Mesendoderm (in vitro differentiated cells): ENCODE measurements at places on chromosomes 1 and 21.

- H3K27me3 ChIP-seq = no peaks in the 10 kb centered on the region
- no peaks in the 10 kb centered on the region for H3K36me3 ChIP-seq
- no peak overlapping the region for H3K4me3 ChIP-seq
- H3K4me1 ChIP-seq = no peaks in the 10 kb centered on the region
- no peak overlapping the region for H3K27ac ChIP-seq
- DNase-seq = no peak
Measured at GRCh38 chr21:32203877-32204480, 74.9 kb downstream of the MIS18A start.

DNA sequence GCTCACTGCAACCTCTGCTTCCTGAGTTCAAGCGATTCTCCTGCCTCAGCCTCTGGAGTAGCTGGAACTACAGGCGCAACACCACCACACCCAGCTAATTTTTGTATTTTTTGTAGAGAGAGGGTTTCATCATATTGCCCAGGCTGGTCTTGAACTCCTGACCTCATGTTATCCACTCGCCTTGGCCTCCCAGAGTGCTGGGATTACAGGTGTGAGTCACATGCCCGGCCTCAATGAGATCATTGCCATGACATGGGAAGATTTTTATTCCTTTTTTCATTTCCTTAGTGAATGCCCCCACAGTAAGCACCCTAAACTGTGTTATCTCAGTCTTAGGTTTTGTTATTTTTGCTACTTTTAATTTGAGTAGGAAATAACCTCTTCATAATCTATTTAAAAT, 977.9 kb downstream of the BRINP3 start:
- H3K27me3 ChIP-seq = no peaks in the 10 kb centered on the region
- no peaks in the 10 kb centered on the region for H3K36me3 ChIP-seq
- peak; percentile 1 for DNase-seq
- no peaks in the 10 kb centered on the region for H3K4me1 ChIP-seq

DNA sequence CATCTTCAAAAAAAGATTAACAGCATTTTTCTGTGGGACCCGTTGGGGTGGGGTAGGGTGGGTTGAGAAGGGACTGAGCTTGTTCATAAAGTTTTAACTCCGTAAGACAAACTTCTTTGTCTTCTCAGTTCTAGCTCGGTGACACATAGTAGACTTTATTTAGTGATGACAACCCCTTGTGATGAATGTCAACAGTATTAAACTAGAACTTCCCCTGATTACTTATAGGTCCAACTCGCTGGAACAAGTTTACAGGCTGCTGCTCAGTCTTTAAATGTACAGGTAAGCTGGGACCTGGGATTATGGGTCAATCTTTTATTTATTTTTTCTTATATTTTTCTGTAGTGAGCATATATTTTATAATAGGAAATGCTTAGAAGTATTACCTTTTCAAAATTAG, 148.4 kb downstream of the CD247 start:
- H3K27ac ChIP-seq = no peak overlapping the region
- no peaks in the 10 kb centered on the region for H3K36me3 ChIP-seq
- no peak for DNase-seq
- no peaks in the 10 kb centered on the region for H3K27me3 ChIP-seq

- peak; percentile 51 for DNase-seq
- H3K4me3 ChIP-seq = no peak overlapping the region
- no peaks in the 10 kb centered on the region for H3K4me1 ChIP-seq
- H3K27me3 ChIP-seq = no peaks in the 10 kb centered on the region
- no peaks in the 10 kb centered on the region for H3K36me3 ChIP-seq
Measured at GRCh38 chr21:36676039-36676950, 22.6 kb upstream of the SIM2 start.

- H3K36me3 ChIP-seq = no peaks in the 10 kb centered on the region
- no peak overlapping the region for H3K27ac ChIP-seq
- no peak overlapping the region for H3K4me3 ChIP-seq
- no peaks in the 10 kb centered on the region for H3K27me3 ChIP-seq
Measured at GRCh38 chr1:178518894-178519293, 6.0 kb downstream of the TEX35 start.

GRCh38 chr1:76572229-76572628, 295.1 kb upstream of the ST6GALNAC5 start:
- no peak overlapping the region for H3K4me3 ChIP-seq
- H3K27me3 ChIP-seq = no peaks in the 10 kb centered on the region
- H3K4me1 ChIP-seq = no peaks in the 10 kb centered on the region
- DNase-seq = no peak
- no peak overlapping the region for H3K27ac ChIP-seq

DNA sequence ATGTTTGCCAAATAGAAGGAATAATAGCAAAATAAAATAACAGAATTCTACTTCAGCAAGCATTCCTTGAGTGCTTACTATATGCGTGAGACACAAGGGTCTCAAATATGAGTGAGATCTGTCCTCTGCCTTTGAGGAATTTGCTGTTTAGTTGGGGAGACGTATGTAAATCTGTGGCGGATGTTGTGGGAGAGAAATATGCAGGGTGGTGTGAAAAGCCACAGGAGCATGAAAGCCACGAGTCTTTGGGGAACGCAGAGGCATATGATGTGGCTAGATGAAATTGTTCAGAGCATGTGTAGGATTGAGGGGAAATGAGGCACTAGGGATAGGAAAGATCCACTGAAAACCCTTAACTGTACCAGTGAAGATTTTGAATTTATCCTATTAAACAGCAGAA, 244.4 kb downstream of the PBX1 start:
- H3K4me3 ChIP-seq = no peak overlapping the region
- H3K27me3 ChIP-seq = no peaks in the 10 kb centered on the region
- H3K36me3 ChIP-seq = no peaks in the 10 kb centered on the region
- H3K4me1 ChIP-seq = peaks cover 2% of the 10 kb centered on the region
- no peak overlapping the region for H3K27ac ChIP-seq
- peak; percentile 49 for DNase-seq

DNA sequence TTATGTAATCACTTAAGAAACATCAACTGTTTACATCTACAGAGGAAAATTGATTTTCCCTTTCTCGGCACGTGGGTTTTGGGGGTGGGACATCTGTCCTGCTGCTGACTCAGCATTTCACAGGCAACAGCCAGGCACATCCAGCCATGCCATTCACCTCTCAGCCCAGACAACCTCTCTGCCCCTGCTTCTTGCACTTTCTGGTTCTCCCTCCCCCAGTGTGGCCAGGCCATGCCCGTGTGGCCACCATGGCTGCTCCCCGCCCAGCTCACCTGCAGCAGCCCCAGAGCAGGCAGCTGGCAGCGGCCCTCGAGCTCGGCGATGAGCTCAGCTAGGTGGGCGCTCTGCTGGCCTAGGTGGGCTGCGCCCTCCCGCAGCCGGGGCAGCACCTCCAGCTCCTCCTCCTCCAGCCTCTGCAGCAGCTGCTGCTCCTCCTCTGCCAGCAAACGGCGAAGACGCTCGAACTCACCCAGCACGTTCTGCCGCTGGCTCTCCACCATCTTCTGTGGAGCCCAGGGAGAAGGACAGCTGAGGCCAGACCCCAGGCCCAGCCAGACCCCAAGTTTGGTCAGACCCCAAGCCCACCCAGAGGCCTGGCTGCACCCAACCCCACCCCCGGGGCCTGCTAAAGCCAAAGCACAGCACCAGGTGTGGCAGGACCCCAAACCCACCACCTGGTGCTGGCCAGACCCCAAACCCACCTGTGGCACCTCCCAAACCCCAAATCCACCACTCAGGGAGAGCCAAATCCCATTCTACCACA, 5.8 kb downstream of the TRIM11 start:
- H3K27me3 ChIP-seq = no peaks in the 10 kb centered on the region
- H3K36me3 ChIP-seq = peaks cover 9% of the 10 kb centered on the region
- H3K27ac ChIP-seq = no peak overlapping the region
- H3K4me3 ChIP-seq = no peak overlapping the region

- H3K4me3 ChIP-seq = no peak overlapping the region
- no peaks in the 10 kb centered on the region for H3K4me1 ChIP-seq
- DNase-seq = peak; percentile 100
- H3K36me3 ChIP-seq = no peaks in the 10 kb centered on the region
- no peaks in the 10 kb centered on the region for H3K27me3 ChIP-seq
Measured at GRCh38 chr1:148263128-148263905, 111.2 kb upstream of the NBPF11 start.

DNA sequence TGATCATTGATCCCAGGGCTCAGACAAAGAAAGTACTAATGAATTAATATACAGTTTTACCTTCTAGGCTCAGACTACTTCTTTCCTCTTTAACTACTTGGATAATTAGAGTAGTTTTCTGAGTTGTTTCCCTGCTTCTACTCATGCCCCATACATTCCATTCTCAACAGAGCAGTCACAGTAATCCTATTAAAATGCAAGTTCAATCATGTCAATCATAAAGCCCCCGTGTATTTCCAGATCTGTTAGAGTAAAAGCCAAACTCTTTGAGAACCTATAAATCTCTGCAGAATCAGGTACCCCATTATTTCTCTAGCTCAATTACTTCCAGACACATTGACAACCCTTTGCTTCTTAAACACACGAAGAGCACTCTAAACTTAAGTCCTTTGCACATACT, 242.1 kb upstream of the PRMT6 start:
- H3K36me3 ChIP-seq = no peaks in the 10 kb centered on the region
- no peaks in the 10 kb centered on the region for H3K27me3 ChIP-seq
- H3K27ac ChIP-seq = no peak overlapping the region
- H3K4me1 ChIP-seq = no peaks in the 10 kb centered on the region
- no peak overlapping the region for H3K4me3 ChIP-seq
- no peak for DNase-seq
